Glomerular endothelial cell (primary cell): ENCODE measurements at places on chromosomes 13 and 19. TPM values are rescaled to one million over a fixed set of nuclear protein-coding genes. Genes with fewer than 3 reads are reported as not detected.

KLF2 gene
- 5.9 and 36.1 TPM in 2 replicates for total RNA-seq

CDX2 gene
- not detected in 2 replicates for total RNA-seq

RUBCNL gene
- not detected in 2 replicates for total RNA-seq

ITGBL1 gene
- 1.3 and 1.4 TPM in 2 replicates for total RNA-seq

- no peak for DNase-seq
Observed at GRCh38 chr13:21338639-21339278, 120.3 kb downstream of the ZDHHC20 start.

DNA sequence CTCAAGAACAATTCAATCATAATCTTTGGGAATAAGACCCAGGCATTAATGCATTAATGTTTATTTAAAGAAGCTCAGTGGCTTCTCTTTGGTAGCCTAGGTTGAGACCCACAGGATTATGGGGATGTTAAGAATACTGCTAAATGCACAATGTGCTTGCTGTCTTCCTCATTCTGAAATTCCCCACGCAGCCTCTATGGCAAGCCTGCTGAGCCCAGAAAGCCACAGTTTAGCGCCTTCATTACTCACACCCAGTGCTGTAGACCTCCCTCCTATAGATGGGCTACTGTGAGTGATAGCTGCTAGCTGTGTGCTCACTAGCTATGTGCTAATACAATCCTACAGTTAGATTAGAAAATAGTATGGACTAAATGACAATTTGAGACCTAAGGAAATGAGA is 90.6 kb downstream of the TNFSF13B start:
- DNase-seq, result no peak

DNA sequence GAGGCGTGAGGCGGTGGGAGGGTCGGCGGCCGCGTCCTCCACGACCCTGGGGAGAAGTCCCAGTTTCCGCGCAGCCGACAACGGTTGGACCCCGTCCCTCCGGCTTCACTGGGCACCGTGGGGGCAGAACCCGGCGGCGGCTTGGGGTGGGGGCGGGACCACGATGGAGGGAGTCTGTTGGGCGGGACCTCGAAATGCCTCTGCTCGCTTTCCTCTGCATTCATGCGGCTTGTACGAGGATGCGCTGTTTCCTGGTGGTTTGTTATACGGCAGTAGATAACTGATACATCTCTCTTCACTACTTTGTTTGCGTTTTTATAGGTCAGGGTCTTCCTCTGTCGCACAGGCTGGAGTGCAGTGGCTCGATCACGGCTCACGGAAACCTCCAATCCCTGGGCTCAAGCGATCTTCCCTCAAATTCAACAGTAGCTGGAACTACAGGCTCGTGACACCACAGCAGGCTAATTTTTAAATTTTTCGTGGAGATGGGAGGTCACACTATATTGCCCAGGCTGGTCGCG is 24.6 kb upstream of the ZNF846 start:
- no peak for DNase-seq

DNA sequence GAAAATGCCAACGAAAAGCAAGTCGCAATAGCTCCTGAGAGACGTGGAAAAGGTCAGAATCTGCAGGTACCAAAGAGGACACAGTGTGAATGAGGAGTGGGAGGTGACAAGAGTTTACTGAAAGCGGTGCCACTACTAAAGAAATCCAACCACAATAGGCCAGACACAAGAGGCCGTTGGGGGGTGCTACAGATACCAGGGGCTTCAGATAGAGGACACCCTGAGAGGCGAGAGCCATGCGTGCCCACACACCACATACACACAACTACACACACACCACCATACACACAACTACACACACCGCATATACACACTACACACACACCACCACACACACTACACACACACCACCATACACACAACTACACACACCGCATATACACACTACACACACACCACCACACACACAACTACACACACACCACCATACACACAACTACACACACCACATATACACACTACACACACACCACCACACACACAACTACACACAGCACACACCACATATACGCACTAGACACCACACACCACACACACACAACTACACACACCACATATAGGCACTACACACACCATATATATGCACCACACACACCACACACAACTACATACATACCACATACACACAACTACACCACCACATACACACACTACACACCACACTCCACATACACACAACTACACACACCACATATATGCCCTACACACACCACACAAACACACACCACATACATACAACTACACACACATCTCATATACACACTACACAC is 28.5 kb downstream of the CRYL1 start:
- no peak for DNase-seq

DNA sequence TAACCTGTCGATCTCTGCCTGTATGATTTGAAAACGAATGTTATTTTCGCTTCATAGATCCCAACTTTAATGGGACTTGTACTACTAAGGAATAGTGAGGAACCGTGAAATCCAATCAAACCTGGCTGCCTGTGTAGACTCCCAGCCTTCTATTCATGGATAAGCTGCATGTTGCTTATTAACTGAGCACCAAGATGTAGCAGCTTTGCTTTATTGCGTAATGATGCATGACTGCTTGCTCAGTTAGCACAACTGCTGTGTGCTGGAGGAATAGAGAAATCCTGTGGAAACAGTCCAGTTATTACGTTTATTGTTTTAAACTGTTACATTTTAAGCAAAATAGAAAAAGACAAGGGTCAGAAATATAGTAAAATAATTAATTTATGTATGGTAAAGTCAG is 108.2 kb downstream of the SHISA2 start:
- no peak for DNase-seq

DNA sequence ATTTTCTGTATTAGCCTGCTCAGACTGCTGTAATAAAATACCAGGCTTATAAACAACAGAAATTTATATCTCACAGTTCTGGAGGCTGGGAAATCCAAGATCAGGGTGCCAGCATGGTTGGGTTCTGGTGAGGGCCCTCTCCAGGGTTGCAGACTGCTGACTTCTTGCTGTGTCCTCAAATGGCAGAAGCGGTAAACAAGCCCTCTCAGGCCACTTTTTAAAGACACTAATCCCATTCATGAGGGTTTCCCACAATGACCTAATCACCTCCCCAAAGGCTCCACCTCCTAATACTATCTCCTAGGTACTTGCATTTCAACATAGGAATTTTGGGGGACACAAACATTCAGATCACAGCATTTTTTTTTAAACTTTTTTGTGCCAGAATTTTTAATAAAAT is 159.3 kb downstream of the PDS5B start:
- no peak for DNase-seq
